Breast epithelium (tissue), 4 donors: ENCODE measurements at places on chromosomes 6 and 20.

- H3K27me3 ChIP-seq: no peaks in the 10 kb centered on the region
- H3K36me3 ChIP-seq: no peaks in the 10 kb centered on the region
- no peak overlapping the region for H3K4me3 ChIP-seq
Observed at GRCh38 chr6:167799033-167799821, 27.5 kb upstream of the AFDN start.

- no peak for DNase-seq
- no peaks in the 10 kb centered on the region for H3K4me1 ChIP-seq
- no peak overlapping the region for H3K27ac ChIP-seq
- peaks cover 3% of the 10 kb centered on the region for H3K27me3 ChIP-seq
- H3K36me3 ChIP-seq: no peaks in the 10 kb centered on the region
Observed at GRCh38 chr6:117469356-117469755, 13.1 kb upstream of the DCBLD1 start.

- DNase-seq: no peak
- no peaks in the 10 kb centered on the region for H3K4me1 ChIP-seq
- no peak overlapping the region for H3K4me3 ChIP-seq
- no peak overlapping the region for H3K27ac ChIP-seq
- no peaks in the 10 kb centered on the region for H3K36me3 ChIP-seq
- H3K27me3 ChIP-seq: no peaks in the 10 kb centered on the region
Observed at GRCh38 chr6:100565439-100566104, 100.9 kb upstream of the SIM1 start.

- no peak for DNase-seq
- H3K4me3 ChIP-seq: no peak overlapping the region
- H3K36me3 ChIP-seq: no peaks in the 10 kb centered on the region
- no peak overlapping the region for H3K27ac ChIP-seq
- H3K4me1 ChIP-seq: no peaks in the 10 kb centered on the region
Observed at GRCh38 chr6:33607784-33608161, 13.3 kb upstream of the ITPR3 start.

DNA sequence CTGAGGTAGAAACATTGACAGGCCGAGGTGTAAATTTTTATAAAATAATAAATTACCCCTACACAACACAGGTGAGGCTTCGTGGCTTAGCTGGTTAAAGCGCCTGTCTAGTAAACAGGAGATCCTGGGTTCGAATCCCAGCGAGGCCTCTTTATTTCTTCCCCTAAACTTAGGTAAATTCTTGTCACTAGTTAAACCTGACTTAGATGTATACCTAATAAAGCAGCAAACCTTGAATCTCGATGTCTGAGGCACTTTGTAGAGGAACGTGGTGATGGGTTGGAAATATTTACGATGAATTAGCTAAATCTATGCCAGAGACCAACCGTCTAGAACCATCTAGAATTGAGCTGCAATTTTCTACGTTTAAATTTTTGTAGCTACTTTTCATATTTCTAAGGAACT lies 185.6 kb downstream of the OR2B2 start:
- no peak for DNase-seq
- no peak overlapping the region for H3K4me3 ChIP-seq
- H3K36me3 ChIP-seq: no peaks in the 10 kb centered on the region
- no peak overlapping the region for H3K27ac ChIP-seq
- H3K4me1 ChIP-seq: no peaks in the 10 kb centered on the region
- H3K27me3 ChIP-seq: no peaks in the 10 kb centered on the region

DNA sequence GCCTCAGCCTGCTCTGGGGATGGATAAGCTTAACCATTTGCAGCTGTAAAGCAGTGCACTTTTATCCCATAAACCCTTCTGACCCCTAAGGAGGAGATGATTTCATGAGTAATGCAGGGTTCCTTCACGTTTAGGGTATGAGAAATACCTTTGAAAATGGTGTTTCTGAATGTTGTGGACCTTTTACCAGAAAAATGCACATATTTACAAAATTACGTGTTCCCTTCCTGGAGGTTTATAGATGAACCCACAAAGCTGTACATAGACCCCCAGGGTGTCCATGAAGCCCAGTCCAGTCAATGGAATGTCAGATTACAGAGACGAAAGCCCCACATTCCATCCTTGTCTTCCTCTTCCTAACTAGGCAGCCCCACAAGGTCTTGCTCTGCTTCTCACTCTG lies 78.6 kb upstream of the INSM1 start:
- DNase-seq: no peak
- no peaks in the 10 kb centered on the region for H3K36me3 ChIP-seq
- H3K4me1 ChIP-seq: no peaks in the 10 kb centered on the region
- no peak overlapping the region for H3K27ac ChIP-seq
- no peak overlapping the region for H3K4me3 ChIP-seq
